Activated T-cell treated with anti-CD3 and anti-CD28 coated beads, Interleukin-2, amount 50 U/mL, for 24 hours (primary cell): ENCODE measurements at places on chromosomes 11 and 22.
A peak's percentile ranks its signal among the peaks of the same experiment; 100 is the strongest.

GRCh38 chr11:38867338-38867737 is 2269.3 kb upstream of the RAG2 start:
- DNase-seq = no peak

DNA sequence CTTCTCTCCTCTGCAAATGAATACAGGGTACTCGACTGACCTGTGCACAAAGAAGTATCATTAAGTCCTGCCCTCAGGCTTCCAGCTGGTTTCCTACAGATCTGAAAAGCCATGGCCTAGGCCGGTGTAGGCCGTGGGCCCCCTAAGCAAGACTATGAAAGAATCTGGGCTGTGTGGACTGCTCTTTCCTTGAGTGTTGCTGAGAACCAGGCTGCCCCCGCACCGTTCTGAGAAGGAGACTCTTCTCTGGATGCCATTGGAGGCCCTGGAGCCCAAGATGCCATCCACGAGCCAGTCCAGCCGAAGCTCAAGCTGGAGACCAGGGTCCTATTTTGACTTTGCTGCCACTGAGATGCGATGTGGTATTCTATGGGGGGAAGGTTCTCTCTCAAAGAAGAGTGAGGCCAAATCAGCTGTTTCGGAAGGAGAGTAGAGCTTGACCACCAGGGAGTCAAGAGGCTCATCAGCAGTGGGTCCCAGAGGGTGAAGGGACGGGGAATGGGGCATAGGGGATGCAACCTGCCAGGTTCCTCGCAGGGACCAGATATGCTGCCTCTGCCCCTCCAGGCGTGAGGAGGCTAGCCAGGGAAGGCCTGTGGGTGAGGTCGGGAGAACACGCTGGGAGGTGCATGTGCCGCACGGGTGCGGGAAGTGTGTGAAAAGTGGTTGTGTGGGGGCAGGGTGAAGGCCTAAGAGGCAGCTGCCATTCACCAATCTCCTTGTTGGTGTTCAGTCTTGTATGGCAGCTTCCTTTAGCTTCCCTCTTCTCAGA is 96.4 kb upstream of the B3GAT1 start:
- DNase-seq = peak; percentile 6

GRCh38 chr22:48798281-48799226 is 1029.1 kb downstream of the BRD1 start:
- DNase-seq = no peak

DNA sequence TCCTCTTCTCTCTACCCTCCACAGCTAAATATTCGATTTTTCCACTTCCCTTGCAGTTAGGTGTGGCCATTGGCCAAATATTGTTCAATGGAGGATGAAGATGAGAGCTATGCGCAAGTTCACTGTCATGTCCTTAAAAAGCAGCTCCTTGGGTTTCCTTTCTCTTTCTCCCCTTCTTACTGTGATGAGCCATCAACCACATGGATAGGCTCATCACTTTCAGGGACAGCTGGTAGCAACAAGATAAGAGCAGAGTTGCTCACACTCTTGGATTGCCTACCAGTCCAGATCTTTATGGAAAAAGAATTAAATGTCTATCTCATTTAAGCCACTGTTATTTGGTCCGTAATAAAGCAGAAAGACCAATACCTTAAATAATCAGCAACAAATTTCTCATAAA is 377.0 kb downstream of the DDX10 start:
- no peak for DNase-seq

DNA sequence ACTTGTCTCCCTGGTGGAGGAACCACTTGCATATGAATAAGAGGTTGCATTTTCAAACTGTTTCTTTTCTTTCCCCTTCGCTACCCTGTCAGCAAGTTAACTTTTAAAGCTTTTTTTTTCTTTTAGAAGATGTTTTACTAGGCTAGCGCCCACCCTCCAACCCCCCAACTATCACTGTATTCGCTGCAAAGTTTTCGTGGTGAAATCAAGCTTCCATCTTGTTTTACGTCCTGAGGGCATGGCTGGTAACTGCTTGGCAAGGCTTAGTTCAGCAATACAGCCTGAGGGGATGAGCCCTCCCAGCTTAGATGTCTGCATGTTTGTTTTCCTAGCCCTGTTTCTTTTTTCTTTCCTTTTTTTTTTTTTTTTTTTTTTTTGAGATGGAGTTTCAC is 1359.3 kb downstream of the LRRC4C start:
- DNase-seq = no peak

GRCh38 chr11:76793391-76794291 is 10.5 kb downstream of the TSKU start:
- DNase-seq = no peak

- no peak for DNase-seq
Observed at GRCh38 chr11:86355256-86355655, 19.4 kb upstream of the CCDC81 start.

- DNase-seq = no peak
Observed at GRCh38 chr11:45233804-45234170, 52.4 kb downstream of the SYT13 start.

- no peak for DNase-seq
Observed at GRCh38 chr22:33580310-33580709, 340.0 kb downstream of the LARGE1 start.

DNA sequence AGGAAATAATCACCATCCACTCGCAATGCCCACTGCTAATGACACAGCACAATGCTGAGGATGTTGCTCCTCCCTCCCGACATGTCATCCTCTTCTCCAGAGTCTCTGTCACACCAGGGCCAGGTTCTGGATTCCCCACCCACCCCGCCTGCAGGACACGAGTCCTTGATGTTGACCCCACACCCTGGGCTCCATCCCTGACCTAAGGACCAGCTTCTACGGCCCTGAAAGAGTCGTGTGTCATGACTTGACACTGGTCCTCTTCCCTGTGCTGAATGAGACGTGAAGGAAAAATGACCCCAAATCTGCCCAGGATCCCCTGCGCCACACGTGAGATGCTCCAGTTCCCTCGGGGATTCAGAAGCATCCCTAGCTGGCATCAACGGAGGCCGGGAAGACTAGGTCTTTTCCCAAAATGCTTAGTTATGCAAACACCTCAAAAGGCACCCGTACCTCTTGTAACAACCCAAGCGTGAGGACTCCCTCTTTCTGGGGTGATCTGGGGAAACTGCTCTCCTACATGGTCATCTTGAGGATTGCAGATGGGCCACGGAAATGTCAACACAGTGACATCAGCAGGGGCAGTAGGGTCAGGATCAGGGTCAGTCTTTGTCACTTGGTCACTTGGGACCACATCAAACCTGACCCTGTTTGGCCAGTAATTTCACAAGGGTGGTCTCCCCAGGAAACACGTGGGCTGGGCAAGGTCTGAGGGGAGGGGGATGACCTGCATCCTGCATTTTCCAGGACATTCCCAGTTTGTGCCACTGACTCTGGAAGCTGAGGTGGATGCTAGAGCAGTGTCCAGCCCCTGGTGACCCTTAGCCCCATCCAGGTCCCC is 42.0 kb downstream of the IGLL5 start:
- no peak for DNase-seq

GRCh38 chr11:126817096-126817495 is 183.5 kb downstream of the KIRREL3 start:
- DNase-seq = no peak

- DNase-seq = no peak
Observed at GRCh38 chr11:85355921-85356320, 271.2 kb downstream of the DLG2 start.

DNA sequence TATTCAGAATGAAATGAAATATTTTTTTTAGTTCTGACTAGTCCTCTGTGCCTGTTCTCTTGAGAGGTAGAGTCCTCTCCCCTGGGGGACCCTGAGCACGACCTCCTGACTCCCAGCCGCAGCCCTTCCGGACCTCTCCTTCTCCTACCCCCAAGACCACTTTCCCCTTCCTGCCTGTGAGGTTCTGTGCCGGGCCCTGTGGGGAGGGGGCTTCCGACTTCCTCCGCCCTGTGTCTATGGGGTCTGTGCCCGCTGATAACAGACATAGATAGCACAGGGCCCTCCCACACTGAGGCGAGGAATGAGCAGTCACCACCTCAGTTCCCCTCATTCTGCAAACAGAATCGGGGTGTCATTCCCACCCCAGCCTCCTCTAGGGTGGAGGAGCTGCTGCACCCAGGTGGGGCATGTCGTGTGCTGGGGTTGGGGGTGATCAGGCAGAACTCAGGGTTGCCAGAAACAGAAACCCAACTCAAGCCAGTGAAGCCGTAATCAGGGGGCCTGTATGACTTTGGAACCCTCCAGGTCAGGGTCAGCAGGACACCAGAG is 11.9 kb upstream of the PKP3 start:
- DNase-seq = no peak

DNA sequence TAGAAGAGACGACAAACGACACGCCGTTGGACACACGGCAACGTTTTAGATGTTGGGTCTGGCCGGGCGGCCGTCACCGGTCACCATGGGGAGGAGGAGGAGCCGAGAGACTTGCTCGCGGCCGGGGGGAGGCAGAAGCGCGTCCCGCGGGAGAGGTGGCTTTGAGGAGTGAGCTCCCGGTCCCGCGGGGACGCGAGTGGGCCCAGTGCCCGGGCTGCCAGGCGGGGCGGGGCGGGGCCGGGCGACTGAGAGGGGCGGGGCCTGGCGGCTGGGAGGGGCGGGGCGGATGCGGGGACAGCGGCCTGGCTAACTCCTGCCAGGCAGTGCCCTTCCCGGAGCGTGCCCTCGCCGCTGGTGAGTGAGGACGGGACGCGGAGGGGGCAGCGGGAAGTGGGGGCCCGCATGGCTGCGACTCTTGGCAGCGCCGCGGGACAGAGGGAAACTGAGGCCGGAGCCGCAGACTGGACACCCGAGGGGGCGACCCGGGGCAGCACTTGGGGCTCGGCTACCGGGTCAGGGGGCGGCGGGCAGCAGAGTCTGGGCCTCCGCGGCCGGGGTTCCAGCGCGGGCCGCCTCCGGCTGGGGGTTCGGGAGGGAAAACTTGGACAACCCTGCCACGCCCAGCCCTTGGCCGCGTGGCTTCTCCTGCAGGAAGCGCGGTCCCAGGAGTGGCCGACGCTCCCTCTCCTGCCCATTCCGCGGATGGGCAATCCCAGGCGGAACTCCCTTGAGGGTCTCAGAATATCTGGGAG is at the start of gene TSPO:
Gene TSPO (plus strand): TSS at position 309 of the 752 bp plus-strand sequence. CDS start 7,680 bp downstream, outside the sequence.
- peak; percentile 79 for DNase-seq

GRCh38 chr11:1089738-1090599 is 15.3 kb downstream of the MUC2 start:
- DNase-seq = no peak

GRCh38 chr11:73356979-73357860 is 19.0 kb upstream of the RELT start:
- no peak for DNase-seq

DNA sequence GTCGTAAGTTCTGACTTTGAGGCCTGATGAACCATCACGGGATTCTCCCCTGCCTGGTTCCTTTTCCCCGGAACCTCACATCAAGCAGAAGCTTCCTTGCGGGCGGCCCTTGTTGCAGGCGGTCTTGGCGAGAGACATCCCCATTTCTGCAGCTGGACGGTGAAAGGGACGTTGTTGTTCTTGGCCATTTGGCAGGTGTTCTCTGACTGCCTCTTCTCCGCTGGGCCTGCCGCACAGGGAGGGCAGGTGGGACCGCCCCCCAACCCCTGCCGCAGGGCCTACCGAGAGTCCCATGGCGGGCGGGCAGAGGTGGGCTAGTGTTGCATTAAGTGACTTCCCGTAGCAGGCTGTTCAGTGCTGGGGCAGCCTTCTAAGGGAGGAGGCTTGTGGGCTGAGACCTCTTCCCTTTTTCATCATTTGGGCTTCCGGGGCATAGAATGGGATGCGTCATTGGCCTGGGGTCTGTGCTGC is 26.9 kb upstream of the GRAMD4 start:
- no peak for DNase-seq

DNA sequence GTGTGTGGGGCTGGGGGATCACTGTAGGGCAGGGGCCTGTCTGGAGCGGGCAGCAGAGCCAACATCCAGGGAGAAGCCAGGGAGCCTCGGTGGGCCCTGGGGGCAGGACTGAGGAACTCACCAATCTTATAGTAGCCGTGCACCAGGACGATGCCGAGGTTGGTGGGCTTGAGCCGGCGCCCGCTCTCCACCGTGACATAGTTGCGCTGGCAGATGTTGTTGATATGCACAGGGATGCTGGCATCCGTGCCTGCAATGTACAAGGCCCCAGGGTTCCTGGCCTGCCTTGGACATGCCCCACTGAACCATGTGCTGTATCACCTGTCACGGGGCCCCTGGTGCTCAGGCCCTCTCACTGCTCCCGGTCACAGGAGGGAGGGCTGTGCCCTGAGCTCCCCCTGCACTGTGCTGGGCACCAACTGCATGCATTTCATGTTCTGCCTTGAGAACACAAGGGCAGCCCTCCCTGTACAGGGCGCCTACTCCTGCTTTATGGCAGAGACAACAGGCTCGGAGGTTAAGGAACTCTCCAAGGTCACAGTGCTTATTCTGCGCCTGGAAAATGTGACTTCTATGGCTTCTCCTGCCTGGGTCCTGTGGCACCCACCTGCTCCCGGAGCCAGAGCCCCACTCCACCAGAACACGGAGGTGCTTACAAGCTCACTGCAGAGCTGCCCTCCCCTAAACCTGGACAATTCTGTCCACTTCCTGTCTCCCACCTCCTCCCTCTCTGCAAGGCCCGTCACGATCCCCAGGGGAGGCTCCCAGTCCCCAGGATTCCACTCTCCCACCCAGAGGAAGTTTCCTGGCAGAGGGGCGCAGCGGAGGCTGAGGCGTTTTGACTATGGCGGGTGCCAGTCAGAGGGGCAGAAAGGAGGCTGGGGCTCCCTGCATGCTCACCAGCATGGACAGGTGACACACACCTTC is 7.8 kb upstream of the PPM1F start:
- no peak for DNase-seq

DNA sequence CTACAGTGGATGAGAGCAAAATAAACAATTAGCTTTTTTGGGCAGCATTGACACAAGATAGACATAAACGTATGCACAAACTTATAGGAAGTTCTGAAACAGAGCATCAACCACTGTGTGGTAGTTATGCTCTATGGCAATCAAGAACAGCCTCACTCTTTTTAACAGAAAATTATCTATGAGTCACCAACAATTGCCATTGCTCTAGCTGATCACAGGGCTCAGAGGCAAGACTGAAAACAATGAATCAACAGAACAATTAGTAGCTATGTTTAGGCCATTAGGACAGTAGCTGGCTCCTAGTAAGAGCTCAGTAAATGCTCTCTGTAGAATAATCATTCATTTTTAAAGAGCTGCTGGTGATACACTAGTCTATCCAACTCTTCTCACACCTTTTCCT is 34.9 kb upstream of the PICALM start:
- no peak for DNase-seq

DNA sequence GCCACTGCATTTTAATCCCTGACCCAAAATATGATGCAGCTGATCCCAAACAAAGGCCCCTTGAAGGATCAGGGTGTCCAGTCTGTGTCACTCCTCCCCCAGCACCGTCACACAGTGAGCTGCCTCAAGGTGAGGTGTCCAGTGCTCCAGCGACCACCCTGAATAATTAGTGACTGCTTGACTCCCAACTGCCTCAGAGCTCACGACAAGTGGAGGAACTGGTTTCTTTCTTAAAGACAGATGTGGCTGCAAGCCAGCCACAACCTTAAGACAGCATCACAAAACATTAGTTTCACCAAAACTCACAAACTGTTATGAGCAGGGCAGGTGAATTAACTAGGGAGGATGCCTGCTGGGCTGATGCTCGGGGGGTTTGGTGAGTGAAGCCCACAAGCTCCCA is 74.6 kb downstream of the PIWIL3 start:
- no peak for DNase-seq
